M059J (cell line): ENCODE measurements at places on chromosomes 4 and X.

- no peak for DNase-seq
Observed at GRCh38 chr4:134393592-134393991, 192.0 kb upstream of the PABPC4L start.

DNA sequence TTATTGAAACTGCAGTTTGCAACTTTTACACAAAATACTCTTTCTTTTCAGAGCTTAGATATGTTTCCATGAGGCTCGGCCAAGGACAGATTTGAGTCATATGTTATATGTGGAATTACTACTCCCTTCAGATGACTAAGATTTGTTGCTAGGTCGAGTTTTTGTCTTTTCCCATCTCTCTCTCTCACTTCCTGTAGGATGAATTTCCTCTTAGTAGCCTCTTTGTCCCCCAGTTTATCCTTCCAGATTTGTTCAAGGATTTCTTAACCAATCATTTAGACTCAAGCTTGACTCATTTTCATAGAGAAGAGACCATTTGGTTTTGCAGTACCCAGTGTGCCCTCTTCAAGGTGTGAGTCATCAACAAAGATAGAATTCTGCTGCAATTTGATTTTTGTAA, 209.2 kb downstream of the GLUD2 start:
- DNase-seq: peak; percentile 24

- DNase-seq: no peak
Observed at GRCh38 chr4:184313058-184313581, 95.4 kb upstream of the ENPP6 start.

DNA sequence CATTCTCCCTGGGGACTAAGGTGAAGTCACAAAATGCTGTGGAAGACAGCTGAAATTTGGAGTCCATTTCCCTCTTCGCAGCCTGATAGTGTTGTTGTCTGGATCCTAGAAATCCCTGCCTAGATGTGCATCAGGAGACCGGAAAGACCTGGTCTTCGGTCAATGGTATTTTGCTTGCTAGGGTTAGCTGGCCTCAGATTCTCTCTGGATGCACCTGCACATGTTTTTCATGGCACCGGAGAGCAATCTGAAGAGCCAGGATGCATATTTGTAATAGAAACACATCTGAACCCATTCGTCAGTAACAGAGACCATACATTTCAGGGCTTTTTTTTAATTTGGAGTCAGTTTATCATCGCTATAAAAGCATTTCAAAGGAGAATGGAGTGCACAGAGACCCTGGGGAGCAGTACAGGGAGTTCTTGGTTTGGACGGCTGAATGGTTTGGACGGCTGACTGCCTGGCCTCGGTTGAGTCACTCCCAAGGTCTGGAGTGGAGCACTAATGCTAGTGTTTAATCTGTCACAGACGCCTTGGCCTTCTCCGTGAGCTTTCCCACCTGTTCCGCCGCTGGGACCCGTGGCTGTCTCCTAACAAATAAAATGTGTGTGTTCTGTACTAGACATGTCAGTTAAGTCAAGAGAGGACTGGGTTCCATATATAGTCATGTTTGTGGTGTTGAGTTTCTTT, 7.5 kb upstream of the PDLIM3 start:
- DNase-seq: no peak

- peak; percentile 92 for DNase-seq
Observed at GRCh38 chrX:115367455-115367854, 77.9 kb downstream of the LUZP4 start.

GRCh38 chr4:15792974-15793373, 14.8 kb downstream of the CD38 start:
- no peak for DNase-seq

DNA sequence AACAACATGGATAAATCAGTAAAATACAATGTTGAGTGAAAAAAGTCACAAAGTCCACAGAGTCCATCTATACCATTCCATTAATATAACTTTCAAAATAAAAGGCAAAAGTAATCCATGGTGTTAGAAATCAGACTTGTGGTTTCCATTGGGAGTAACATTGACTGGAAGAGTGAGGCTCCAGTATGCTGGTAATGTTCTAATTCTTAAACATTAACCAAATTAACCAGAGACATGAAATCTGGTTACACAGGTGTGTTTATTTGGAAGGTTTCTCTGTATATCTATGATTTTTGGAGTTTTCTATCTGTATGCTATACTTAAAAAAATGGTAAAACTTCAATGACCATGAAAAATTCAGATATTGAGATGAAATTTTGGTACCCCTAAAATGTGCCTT, 42.6 kb downstream of the SULT1B1 start:
- no peak for DNase-seq

DNA sequence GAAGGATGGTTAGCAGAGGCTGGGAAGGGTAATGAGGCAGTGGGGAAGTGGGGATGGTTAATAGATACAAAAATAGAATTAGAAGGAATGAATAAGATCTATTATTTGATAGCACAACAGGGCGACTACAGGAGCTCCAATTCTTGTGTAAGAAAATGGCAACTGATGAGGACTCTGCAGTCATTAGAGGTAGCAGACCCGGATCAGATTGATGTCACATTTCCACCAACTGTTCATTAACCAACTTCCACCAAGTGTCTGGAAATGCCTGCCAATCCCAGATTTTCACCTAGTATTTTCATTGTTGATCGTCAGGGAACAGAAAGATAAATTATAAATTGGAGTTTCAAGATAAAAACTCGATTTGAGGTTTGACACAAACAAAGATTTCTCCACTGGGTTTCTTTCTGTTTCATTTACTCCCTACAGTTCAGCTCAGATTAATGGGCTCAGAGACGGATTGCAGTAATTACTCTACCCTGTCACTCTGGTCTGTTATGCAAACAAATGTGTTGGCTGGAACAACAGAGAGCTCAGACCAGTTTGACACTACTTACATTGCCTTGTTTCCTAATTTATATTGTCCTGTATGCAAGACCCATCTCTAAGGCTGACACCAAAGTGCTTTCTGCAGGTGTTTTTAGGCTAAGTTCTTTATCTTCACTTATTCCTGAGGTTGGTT, 909.2 kb upstream of the PRKX start:
- DNase-seq: no peak

- DNase-seq: no peak
Observed at GRCh38 chrX:1493877-1494510, 41.3 kb upstream of the ASMTL start.

DNA sequence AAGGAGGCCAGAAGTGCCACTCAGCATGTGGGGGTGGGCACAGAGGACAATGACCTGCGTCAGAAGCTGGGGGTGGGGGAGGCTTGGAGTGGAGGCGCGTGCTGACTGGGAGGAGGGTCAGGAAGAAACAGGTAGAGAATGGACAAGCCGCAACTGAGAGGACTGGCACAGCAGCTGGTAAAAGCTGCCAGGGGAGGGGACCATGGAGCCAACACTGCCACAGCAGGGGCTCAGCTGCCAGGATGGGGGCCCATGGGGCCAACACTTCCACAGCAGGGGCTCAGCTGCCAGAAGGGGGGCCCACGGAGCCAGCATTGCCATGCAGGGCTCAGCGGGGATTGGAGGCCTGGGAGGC, 19.1 kb downstream of the RNF212 start:
- no peak for DNase-seq

GRCh38 chr4:44558031-44558605, 93.3 kb downstream of the YIPF7 start:
- DNase-seq: no peak

DNA sequence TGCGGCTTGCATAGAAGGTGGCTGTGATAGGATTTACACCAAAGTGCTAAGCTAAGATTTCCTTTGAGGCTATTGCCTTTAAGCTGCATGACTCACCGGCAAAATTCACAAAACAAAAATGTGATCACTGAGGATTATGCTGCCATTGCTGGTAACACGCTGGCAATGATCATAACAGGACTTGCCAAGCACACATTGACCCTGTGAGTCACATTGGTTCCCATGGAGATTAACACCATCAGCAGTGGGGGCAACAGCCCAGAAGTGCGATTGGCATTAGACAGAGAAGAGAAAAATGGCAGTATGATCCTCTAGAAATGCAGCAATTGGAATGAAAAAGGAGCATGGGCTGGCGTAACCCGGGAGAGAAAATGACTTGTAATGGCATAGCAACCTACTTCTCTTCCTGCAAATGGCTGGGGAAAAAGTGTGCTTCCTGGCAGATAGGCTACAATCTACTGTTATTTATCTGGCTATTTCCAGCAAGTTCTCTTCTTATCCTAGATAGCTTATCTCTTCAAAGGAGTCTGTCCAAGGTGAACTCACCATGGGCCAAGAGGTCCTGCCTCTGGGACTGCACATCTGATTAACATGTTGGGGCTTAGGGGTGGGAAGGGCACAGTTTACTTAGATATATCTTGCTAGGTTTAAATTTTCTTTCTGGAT, 314.2 kb upstream of the IGFBP7 start:
- DNase-seq: peak; percentile 97

- no peak for DNase-seq
Observed at GRCh38 chr4:147839200-147839599, 107.3 kb downstream of the ARHGAP10 start.

- DNase-seq: no peak
Observed at GRCh38 chr4:159106636-159107035, 3.8 kb downstream of the RAPGEF2 start.

DNA sequence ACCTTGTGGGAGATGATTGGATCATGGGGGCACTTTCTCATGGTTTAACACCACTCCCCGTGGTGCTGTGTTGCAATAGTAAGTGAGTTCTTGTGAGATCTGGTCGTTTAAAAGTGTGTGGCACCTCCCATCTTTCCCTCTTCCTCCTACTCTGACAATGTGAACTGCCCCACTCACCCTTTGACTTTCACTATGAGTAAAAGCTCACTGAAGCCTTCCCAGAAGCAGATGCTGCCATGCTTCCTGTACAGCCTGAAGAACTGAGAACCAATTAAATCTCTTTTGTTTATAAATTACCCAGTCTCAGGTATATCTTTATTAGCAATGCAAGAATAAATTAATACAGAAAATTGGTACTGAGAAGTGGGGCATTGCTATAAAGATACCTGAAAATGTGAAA, 509.6 kb upstream of the CT83 start:
- DNase-seq: no peak

- no peak for DNase-seq
Observed at GRCh38 chr4:6990661-6991060, 52.5 kb upstream of the TADA2B start.
